ENCODE measurements at places on chromosomes 2 and 18. TPM values are rescaled to one million over a fixed set of nuclear protein-coding genes. Genes with fewer than 3 reads are reported as not detected.

- DNase-seq: no peak
Observed at GRCh38 chr2:133608291-133608690, 40.0 kb upstream of the NCKAP5 start.

- DNase-seq: no peak
Observed at GRCh38 chr2:54561010-54561409, 104.9 kb downstream of the SPTBN1 start.

NLRC4 gene
- polyA plus RNA-seq: 0.05 TPM

GRCh38 chr2:205372141-205372540, 310.2 kb upstream of the NRP2 start:
- DNase-seq: no peak

LIMS3 gene
- polyA plus RNA-seq: 0.73 TPM

SCN3A gene
- polyA plus RNA-seq: not detected

EFEMP1 gene
- 0.05 TPM for polyA plus RNA-seq

CD28 gene
- polyA plus RNA-seq: not detected

GRCh38 chr18:62876111-62876510, 160.8 kb downstream of the PHLPP1 start:
- DNase-seq: no peak

DNA sequence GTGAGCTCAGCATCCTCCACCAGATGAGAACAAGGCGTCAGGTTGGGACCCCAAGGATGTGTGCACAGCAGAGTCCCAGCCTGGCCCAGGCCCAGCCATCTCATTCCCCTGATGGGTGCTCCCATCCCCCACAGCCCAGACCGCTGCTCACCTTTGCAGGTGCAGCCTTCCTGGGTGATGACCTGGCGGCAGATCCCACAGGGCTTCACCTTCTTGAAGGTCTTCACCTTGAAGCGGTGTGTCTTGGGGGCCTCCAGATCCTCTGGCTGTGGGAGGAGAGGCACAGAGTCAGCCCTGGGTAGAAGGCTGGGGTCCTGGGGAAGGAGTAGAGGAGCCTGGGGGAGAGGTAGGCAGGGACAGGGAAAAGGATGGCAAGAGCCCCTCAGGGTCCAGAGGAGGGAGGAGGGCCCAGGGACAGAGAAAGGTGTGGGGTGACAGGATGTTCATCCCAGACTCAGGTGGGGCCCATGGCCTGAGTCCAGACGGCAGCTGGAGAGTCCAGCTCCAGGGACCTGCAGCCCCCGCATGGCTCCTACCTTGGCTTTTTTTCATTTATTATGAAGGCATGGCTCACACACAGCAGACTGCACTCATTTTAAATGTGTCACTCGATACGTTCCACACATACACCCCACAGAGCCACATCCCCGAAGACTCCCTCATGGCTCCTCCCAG, 11.9 kb downstream of the TNS1 start:
- no peak for DNase-seq
